ENCODE measurements at places on chromosomes 6 and 20.

DNA sequence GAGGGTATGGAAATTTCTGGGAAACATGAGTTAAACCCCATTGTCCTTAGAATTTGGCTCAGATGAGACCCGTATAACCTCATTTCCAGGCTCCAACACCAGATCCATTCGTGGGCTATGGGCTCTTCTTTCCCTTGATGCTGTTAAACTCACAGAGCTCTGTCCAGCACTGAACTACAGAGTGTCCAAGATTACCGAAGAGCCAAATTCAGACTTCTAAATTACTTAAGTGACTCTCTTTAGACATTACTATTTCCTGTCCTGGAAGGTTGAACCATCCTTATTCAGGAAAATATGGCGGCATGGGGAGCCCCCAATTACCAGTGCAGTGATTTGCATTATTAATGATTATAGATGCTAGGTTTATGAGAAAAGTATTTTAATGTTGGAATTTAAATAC is 124.9 kb upstream of the EDN1 start:
- no peak for DNase-seq

- no peak for DNase-seq
Measured at GRCh38 chr20:9555781-9556180, 41.4 kb downstream of the LAMP5 start.

DNA sequence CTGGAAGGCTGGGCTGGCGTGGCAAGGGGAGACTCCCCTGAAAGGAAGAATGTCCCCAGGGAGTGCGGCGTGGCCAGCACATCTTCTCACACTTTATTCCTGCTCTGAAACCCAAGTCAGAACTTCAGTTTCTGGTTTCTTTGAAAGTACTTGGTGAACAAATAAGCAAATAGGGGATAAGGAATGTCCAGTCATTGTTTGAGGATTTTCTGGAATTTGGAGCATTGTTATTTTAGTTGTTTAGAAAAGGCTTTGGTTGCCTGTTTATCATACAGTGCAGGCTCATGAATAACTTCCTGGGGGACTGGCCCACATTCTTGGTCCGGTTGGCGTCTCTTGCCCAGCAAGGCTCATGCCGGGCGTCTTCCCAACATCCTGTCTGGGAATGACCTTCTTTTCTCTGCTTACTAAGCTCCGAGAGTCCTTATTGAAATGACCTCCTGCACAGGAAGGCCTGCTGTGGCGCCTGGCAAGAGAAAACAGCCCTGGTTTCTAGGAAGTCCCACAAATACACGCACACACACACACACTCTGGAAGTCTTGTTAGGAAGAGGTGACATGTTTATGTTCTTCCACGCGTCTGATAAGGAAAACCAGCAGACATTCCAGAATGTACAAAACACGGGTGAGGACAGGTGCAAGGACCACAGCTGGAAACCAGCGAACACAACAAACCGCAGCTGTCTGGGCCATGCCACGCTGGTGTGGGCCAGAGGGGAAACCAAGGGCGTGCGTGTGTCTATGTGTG is 71.9 kb downstream of the TMEM170B start:
- DNase-seq, result no peak

DNA sequence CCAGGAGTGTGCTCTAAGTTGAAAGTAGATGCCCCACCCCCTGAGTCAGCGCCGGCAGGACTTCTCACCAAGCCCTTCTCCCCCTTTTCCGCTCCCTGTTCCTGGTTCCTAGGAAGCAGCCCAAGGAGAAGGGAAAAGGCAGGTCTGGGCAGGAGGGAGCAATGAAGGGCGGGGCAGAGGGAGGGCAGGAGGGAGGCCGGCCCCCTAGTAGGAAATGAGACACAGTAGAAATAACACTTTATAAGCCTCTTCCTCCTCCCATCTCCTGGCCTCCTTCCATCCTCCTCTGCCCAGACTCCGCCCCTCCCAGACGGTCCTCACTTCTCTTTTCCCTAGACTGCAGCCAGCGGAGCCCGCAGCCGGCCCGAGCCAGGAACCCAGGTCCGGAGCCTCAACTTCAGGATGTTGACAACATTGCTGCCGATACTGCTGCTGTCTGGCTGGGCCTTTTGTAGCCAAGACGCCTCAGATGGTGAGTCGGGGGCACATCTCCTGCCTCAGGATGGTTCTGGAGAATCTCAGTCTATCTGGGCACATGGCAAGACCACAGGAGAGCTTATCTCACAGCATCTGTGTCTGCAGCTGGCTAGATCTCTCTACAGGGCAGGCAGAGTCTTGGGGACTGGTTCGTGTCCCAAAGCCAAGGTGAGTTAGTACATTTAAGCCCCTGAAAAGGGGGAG is at the start of gene PROCR:
Gene PROCR, plus strand, starts transcription at position 320 of the 681 bp plus-strand sequence. Its CDS starts 83 bp downstream, at position 403.
- no peak for DNase-seq

- no peak for DNase-seq
Measured at GRCh38 chr6:151007076-151007475, 141.6 kb downstream of the MTHFD1L start.

- no peak for DNase-seq
Measured at GRCh38 chr6:159233365-159234101, 64.3 kb downstream of the FNDC1 start.

DNA sequence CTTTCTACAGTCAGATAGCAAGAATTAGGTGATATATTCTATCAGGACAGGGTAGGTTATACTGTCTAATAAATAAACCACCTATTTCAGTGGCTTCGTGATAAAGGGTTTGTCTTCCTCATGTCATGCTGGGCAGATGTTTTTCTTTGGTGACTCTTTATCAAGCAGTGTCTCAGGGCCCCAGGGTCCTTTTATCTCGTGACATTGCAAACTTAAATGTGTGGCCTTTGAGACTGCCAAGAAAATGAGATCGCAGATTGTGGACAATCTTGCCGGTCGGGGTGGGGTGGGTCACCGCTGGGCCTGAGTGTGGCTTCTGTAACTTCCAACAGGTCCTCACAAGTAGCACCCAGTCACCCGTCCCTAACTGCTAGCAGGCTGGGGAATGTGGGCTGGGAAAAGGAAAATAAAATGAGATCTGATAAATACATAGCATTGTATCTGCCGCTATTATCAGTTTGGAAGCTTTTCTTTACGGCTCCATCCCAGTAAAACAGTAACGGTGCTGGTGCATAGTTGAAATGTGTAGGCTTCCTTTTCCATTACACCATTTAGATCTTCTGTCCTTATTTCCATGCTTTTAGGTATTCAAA is 50.5 kb upstream of the BMP6 start:
- DNase-seq, result no peak

GRCh38 chr6:5724911-5725310 is 281.8 kb downstream of the NRN1 start:
- DNase-seq, result no peak

- no peak for DNase-seq
Measured at GRCh38 chr6:78770765-78771164, 96.6 kb upstream of the IRAK1BP1 start.

GRCh38 chr6:128036808-128037570 is 136.1 kb upstream of the THEMIS start:
- no peak for DNase-seq

DNA sequence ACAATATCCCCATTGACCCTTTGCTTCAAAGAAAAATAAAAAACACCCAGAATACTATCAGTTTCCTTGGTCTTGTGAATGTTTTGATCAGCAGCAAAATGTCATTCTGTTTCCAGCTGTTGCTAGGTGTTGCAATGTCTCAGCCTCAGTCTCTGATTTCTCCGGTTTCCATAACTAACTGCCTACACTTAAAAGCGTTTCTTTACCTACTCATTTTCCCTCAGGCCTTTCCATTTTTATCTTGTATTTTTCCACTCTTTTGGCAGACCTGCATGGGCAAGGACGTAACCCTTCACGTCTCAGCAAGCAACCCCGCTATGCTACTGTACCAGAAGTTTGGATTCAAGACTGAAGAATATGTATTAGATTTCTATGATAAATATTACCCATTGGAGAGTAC is 49.4 kb downstream of the KAT14 start:
- no peak for DNase-seq

GRCh38 chr6:124535746-124536145 is 426.5 kb upstream of the RNF217 start:
- no peak for DNase-seq

DNA sequence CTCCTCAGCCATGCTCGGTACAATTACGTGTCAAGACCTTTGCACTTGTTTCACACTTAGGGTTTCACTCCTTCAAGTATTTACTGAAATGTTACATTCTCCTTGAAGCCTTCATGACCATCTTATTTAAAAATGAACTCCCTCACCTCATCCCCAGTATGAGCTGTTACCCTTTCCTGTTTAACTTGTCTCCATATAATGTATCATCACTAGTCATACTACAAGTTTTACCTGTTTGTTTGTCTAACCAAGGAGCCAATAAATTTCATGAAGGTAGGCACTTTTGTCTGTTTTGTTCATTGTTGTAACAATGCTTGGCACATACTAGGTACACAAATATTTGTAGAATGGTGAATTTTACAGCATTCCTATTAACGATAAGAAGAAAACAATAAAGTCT is 46.1 kb upstream of the MTRF1L start:
- DNase-seq, result no peak

DNA sequence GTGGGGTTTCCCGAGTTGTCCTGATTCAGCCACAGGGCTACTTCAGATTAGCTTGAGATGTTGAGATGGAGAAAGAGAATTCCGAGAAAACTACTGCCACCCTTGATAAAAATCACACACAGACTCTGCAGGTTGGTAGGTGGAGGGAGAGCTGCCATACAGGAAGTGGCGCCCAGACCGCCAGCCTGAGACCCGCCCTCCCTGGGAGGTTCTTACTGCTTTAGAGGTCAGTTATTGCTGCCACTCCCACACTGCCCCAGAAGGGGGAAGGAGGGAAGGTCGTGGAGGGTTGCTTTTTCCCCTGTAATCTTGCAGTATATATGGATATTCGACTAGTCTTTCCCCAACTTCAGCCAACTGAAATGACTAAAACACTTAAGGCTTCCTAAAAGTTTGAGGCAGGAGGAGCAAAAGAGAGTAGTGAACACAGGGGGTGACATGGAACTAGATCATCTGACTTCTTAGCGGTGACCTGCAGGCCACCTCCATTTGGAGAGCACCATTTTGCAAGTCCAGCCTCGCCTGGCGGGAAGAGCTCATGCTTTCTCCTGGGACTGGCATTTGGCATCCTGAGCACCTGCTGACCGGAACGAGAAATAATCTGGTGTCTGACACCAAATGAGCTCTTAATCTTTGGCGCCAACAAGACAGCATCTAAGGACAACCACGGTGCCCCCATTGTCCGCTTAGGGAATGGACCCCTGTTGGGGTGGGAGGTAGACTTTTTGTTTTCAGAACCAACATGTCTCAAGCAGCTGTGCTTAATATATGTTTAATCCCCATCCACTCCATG is 35.7 kb upstream of the SLC22A1 start:
- DNase-seq, result no peak

GRCh38 chr6:111761783-111762312 is 111.4 kb downstream of the FYN start:
- no peak for DNase-seq

DNA sequence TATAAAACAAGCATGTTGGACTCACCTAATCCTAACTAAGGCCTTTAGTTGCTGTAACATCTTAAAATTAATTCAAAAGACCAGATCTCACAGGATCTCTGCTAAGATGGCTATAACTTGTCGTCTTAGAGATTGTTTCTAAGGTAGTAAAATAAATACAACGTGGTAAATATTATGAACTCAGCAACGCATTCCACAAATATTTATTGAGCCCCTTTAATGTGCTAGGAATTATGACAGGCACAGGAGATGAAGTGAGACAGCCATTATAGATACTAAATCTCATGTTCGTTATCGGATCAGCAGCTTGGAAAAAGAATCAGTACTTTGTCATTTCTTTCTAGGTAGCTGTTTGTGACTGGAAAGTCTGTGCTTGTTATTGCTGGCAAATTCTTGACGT is 20.9 kb upstream of the MCM3 start:
- no peak for DNase-seq

DNA sequence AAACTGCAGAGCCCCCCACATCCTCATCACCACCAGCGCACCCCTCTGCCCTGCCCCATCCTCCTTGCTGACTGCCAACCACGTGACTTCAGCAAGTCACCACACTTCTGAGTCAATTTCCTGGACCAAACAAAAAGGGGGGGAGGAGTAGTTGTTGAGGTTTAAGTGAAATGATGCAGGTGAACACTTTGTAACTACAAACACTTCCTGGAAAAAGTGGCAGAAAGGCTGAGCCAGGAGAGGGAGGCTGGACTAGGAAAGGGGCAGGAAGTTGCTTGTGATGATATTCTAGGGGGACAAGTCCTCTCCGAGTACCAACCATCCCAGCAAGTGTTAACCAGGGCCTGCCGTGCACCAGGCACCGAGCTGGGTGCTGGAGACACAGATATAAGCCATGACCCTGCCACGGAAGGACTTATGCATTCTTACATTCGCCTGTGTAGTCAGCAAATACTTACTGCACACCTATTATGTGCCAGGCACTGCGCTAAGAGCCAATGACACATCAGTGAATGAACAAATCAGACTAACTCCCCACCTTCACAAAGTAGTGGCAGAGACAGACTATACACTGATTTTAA is 67.3 kb downstream of the PREX1 start:
- no peak for DNase-seq

DNA sequence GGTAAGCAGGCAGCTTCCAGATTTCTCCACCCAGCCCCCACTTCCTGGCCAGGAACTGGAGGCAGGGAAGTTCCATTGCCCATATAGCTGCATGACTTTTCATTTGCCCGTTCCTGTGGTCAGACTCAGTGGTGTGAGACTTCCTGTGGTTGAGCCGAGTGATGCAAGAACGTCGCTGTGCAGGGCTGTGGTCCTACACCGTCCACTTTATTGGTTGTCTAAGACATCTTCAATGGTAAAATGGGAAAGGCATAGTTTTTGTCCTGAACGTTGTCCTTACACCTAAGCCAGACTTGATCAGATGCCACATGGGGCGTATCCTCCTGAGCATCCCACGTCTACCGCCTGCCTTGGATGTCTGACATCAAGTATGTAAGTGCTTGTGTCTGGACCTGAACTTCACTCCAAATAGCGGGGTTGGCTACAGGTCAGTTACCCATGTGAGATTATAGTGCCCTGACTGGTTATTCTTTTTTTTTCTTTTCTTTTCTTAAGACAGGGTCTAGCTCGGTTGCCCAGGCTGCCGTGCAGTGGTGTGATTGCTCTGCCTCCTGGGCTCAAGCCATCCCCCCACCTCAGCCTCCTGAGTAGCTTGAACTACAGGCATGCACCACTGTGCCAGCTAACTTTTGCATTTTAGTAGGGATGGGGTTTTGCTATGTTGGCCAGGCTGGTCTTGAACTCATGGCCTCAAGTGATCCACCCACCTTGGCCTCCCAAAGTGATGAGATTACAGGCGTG is 25.9 kb upstream of the GTSF1L start:
- peak; percentile 62 for DNase-seq

DNA sequence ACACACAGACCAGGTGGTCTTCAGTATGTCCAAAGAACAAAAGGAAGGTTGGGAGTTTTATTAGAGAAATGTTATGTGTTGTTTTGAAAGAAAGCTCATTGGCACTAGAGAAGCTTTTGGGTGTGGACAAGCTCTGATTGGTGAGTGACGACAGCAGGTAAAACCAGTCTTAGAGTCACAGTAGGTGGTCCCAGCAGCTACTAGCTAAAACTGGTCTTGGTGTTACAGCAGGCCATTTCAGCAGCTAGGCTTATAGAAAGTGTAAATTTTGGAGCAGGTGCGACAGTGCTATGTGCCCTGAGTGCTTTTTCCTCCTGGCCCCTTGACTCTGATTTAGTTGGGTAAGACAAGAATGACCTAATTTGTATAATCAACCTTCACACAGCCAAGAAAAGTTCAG is 3.6 kb downstream of the CLDN20 start:
- DNase-seq, result no peak

All from GM18507 (cell line).